ENCODE measurements at places on chromosomes 4 and X.

DNA sequence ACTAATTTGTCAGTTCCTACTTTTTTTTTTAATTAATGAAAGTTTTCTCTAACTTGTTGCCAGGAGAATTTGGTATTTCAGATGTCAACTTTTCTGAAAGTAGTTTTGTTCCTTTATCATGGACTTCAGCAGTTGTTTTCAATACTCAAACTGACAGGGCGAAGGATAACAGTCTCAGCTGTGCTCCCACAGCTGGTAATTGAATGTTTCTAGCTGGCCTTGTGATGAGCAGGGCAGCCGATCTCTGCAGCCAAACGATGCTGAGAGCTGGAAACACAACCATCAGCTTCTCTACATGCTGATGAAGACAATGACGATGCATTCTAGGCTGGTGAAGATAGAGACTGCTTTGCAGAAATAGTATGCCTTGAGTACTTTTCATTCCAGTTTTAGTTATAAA is 130.0 kb upstream of the MAP9 start:
- no peak for DNase-seq

GRCh38 chr4:170868170-170868569 is 778.4 kb upstream of the AADAT start:
- no peak for DNase-seq

GRCh38 chr4:3452376-3452775 is 10.6 kb downstream of the HGFAC start:
- DNase-seq, result no peak

GRCh38 chrX:139237141-139237540 is 293.4 kb upstream of the F9 start:
- DNase-seq, result no peak

GRCh38 chr4:149825336-149825735 is 9.7 kb upstream of the IQCM start:
- no peak for DNase-seq

DNA sequence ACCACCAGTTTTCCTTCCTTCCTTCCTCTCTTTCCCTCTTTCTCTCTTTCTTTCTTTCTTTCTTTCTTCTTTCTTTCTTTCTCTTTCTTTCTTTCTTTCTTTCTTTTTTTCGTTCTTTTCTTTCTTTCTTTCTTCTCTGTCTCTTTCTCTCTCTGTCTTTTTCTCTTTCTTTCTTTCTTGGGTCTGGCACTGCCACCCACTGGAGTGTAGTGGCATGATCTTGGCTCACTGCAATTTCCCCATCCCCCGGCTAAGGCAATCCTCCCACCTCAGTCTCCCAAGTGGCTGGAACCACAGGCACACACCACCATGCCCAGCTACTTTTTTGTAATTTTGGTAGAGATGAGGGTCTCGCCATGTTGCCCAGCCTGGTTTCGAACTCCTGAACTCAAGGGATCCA is 51.6 kb upstream of the NHS start:
- DNase-seq, result no peak

DNA sequence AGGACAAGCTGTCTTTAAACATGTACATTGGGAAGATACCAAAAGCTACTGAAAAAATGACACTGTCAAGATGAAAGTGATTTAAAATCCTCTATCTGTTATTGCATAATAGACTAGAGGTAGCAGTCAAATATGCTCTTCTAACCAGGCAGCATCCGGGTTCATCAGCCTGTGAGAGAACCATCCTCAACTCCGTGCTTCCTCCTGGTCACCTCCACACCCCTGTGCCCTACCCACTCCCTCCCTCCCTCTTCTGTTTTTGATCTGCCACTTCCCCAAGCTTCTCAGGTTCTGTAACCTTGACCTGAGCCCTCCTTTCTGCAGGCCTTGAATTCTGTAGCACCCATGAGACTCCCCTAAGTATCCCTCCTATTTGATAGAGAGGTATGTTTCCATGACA is 5.9 kb downstream of the NOX1 start:
- no peak for DNase-seq

DNA sequence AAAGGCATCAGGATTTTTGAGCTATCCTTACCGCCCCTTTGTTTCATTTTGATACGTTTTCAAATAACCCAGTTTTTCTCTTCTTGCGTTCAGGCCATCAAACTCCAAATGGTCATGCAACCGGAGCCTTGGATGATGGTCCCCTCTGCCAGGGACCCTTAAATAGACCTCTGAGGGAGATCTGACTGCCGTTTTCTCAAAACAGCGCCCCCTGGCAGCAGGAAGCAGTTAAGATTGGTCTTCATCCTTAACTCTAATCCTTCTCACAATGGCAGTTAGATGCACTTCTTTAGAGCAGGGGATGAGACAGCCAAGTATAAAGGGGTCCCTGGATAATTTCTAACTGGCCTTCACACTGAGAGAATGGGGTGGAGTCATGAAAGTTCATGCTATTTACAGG is 525.0 kb upstream of the SPANXN1 start:
- DNase-seq, result no peak

Measured in dorsolateral prefrontal cortex (tissue), 122 donors.